ENCODE measurements at places on chromosomes 7 and 10. TPM values are rescaled to one million over a fixed set of nuclear protein-coding genes. Genes with fewer than 3 reads are reported as not detected.

The BTBD16 gene
- not detected for total RNA-seq

The CALML3 gene
- total RNA-seq: not detected

The GNAT3 gene
- not detected for total RNA-seq

The ERVW-1 gene
- total RNA-seq: not detected

The TDRD1 gene
- not detected for total RNA-seq

The AOAH gene
- not detected for total RNA-seq

The LYZL1 gene
- not detected for total RNA-seq

The ARHGAP12 gene
- 53.7 TPM for total RNA-seq

The DMBT1 gene
- not detected for total RNA-seq

The NRCAM gene
- 0.28 TPM for total RNA-seq

The PRSS37 gene
- total RNA-seq: not detected

The KLF6 gene
- 11.3 TPM for total RNA-seq

The FXYD4 gene
- total RNA-seq: not detected

The PLXNA4 gene
- total RNA-seq: 6.5 TPM

The GATA3 gene
- total RNA-seq: not detected

The WDR11 gene
- 99.2 TPM for total RNA-seq

The PLCE1 gene
- total RNA-seq: 1.1 TPM

All from smooth muscle cell of the umbilical artery (primary cell).